Stimulated activated effector memory CD8-positive, alpha-beta T cell treated with anti-CD3 and anti-CD28 coated beads, Interleukin-12 subunit alpha, Interleukin-12 subunit beta, amount 100 ng/mL, for 72 hours (primary cell): ENCODE measurements at places on chromosomes 7 and 10.
A peak's percentile ranks its signal among the peaks of the same experiment; 100 is the strongest.

DNA sequence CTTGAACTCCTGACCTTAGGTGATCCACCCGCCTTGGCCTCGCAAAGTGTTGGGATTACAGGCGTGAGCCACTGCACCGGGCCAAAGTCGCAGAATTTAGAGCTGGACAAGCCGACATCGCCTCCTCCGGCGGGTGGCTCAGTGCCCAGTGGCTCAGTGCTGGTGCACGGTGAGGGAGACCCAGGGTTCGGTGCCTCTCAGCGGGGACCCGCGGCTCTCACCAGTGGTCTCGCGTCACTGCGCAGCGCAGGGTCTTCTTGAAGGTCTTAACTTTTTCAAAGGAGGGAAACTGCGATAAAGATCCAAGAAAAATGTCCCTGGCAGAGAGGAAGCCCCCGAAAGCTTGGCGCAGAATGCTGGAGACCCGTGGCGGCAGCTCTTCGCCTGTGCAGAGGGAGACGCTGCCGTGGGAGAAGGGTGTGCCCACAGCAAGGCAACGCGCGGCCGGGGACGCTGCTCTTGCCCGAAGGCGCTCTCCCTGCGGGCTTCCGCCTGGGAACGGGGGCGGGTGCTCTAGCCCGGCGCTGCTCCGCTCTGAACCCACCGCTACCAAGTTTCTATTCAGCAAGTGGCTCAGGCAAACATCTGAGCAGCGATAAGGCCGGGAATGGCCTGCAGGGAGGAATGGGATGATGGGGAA is 324.3 kb downstream of the DNAJB6 start:
- no peak for DNase-seq

DNA sequence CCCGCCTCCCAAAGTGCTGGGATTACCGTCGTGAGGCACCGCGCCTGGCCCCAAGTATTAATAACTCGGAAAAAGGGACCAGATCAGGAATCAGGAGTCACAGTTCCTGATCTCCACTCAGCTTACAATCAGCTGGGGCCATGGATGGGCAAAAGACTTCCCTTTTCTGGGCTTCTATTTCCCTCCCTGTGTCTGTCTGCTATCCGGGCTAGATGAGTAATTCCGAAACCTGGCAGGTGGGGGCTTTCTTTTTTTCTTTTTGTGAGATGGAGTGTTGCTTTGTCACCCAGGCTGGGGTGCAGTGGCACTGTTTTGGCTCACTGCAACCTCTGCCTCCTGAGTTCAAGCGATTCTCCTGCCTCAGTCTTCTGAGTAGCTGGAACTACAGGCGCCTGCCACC is 11.6 kb downstream of the RPS24 start:
- DNase-seq, result no peak

GRCh38 chr10:31393844-31394243 is 74.8 kb downstream of the ZEB1 start:
- DNase-seq, result no peak

- DNase-seq, result no peak
Observed at GRCh38 chr7:142670511-142670910, 78.8 kb upstream of the PRSS1 start.

GRCh38 chr10:89553064-89553734 is 17.8 kb upstream of the SLC16A12 start:
- DNase-seq, result no peak

DNA sequence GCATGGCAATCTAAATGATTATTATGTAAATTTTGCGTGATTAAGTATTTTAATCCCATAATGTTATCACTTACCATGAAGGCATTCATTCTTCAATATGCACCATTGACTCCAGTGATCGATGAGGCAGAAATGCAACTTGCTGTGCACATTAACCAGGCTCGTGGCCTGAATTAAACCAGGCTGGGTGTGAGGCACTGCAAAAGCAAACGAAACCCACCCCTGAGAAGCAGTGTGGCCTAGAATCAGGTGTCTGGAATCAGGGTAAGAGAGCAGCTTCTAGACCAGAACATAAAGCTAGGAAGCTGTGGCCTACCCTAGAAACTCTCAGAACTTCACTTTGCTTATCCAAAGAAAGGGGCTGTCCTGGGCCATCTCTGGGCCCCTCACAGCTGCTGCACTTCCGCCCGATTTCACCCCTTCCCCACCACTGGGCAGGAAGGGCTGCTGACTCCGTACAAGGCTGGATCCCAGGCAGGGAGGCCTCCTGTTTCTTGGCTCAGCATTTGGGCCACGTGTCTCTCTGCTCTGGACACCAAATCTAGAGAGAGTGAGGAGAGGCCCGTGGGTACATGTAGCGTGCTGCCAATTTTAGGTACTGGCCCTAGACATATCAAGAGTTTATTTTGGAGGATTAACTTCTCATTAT is 4.4 kb downstream of the PTPRE start:
- peak; percentile 38 for DNase-seq

DNA sequence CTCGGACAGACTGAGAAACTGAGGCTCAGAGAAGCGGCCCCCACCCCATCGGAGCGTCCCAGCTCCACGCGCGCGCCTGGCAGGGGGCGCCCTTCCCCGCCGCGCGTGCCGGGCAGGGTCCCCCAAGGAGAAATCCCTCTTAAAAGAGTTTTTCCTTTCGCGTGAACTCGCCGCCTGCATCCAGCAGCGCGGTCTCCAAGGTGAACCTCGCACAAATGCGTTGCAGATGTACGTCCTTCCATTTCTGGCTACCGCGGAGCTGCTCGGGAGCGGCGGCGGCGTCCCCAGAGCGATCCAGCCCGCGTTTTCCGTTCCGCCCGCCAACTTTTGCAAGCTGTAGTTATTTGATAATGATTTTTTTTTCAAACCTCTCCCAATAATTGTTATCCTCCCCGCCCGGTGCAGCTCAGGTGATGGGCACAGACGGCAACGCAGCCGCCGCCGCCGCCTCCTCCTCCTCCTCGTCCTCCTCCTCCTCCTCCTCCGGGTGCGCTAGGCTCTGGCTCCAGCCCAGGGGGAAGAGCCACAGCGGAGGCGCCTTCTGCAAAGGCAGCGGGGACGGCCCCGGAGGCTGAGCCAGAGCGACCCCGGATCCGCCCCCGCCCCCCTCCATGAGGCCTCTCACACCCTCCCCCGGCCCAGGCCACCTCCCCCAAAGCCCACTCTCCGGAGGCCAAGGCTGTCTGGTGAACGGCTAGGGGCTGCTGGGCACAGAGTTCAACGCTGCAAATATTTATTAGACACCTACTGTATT is 74.0 kb upstream of the CUX1 start:
- peak; percentile 66 for DNase-seq

- DNase-seq, result peak; percentile 94
Observed at GRCh38 chr10:70558871-70559810, 43.4 kb downstream of the PRF1 start.

- DNase-seq, result peak; percentile 46
Observed at GRCh38 chr7:116953372-116953905, at the start of gene ST7. Gene ST7, plus strand, starts transcription at chr7:116953501. Its CDS starts 40 bp downstream, at chr7:116953541.

DNA sequence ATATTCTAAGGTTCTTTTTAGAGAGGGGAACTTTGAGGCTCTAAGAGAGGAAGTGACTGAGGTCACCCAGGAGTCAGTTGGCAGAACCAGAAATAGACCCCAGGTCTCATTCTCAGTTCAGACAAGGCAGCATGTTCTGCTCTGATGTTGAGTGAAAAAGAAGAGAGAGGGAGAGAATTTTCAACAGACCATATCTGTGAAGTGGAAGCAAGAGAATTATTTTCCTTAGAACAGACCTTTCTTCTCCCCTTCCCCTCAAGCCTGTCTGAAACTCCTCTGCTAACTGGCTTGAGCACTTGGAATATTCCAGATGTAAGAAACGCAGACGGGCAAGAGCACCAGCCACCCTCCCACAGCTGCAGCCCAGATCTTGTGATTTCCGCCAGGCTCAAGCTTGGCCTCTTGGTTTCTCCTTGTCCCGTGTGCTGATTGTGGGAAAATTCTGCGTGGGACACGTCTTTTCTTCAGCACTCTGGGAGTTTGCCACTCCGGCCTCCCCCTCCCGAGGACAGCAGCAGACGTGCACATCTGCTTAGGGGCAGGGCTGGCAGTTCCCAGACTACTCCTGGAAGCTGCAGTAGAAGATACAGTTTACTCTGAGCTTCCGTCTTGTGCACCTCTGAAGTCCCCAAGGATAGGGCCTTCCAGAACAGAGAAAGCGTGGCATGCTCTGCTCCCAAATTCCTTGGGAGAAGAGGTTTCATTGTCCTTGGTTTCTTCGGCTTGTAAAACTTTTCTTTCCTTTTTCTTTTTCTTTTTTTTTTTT is 22.7 kb upstream of the IKZF1 start:
- DNase-seq, result no peak

DNA sequence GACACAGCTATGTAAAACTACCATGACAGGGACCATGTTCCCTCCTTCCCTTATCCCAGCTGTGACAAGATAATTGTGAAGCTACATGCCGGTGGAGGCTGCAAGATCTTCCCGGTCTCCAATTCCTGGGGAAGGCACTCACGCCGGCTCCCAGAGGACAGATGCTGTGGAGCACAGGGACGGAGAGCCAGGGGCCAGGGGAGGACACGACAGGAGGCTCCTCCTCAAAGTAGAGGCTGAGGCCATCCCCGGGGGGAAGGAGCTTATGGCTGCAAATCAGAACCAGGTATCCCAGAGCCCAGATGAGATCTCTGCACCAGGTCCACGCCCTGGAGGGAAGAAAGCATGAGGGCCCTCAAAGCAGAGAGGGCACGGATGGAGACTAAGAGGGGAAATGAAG is 286.2 kb downstream of the TCERG1L start:
- DNase-seq, result no peak

GRCh38 chr10:103701380-103702222 is 153.8 kb downstream of the SH3PXD2A start:
- DNase-seq, result no peak

- no peak for DNase-seq
Observed at GRCh38 chr7:78195281-78195680, 396.7 kb downstream of the PHTF2 start.

DNA sequence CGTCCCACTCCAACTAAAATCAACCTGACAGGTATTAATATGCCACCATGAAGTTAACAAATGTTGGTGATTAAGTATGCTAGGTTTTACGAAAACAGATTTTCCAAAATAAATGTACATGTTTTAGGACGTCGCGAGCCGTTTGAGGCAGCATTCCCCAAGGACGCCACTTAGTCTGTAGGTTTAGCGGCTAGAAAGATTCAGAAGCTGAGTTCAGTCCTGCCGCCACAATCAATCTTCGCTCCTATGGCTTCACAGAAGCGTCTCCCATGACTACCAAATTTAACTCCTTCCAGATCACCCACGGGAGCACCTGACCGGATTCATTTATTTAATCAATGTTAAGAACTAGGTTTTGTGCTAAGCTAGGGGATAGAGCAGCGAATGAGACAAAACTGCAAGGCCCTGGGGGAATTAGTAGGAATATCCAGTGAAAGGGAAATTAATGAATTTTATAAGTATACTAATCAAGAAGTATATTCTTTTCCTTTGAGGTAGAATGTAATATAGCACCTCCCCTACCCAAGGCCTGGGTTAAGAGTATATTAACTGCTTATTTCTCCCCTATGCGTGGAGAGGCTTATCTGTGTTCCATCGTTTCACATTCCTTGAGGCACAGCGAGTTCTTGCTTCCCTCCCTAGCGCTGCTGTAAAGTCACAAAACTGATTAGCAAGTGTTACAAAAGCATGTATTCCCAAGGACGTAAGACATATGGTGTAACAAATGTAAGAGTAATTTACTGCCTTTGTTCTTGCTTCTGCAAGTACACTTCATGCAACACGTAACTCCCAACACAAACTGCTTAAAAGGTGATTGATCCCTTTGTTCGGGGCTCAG is 994 bp upstream of the CYP51A1 start:
- DNase-seq, result no peak

DNA sequence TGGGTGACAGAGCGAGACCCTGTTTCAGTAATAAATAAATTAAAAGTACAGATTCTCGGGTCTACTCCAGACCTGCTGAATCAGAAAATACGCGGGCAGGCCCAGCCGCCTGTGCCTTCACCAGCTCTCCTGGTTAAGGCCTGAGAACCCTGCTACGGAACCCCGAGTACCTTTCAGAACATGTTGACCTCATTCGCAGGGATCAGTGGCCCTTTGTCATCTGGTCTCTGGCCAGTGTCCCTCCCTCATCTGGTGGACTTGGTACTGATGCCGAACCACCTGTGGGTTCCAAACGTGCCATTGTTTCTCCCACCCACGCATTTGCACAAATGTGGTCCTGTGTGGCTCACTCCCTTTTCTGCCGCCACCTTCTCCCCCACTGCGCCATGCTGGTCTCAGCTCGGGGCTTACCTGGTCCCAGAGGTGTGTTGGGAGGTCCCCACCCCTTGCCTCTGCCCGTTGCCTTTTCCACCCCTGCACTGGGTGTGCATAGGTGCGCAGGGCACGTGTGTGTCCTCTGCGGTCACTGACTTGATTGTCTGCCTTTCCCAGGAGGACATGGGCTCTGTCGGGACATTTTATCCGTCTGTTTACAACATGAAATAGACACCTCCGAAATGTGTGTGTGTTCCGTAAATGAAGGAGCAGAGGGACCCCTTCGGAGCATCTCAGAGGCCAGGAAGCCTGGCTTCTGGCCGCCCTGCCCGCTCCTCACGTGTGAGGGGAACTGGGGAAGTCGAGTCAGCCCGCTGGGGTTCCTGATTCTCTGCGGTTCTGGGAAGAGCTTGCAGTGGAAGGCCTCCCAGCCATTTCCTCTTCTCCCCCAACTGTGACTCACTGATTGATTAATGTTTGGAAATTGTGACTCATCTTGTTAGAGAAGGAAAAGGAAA is 135.2 kb downstream of the CUX1 start:
- no peak for DNase-seq

- no peak for DNase-seq
Observed at GRCh38 chr7:64621656-64622055, 44.3 kb upstream of the ZNF107 start.

DNA sequence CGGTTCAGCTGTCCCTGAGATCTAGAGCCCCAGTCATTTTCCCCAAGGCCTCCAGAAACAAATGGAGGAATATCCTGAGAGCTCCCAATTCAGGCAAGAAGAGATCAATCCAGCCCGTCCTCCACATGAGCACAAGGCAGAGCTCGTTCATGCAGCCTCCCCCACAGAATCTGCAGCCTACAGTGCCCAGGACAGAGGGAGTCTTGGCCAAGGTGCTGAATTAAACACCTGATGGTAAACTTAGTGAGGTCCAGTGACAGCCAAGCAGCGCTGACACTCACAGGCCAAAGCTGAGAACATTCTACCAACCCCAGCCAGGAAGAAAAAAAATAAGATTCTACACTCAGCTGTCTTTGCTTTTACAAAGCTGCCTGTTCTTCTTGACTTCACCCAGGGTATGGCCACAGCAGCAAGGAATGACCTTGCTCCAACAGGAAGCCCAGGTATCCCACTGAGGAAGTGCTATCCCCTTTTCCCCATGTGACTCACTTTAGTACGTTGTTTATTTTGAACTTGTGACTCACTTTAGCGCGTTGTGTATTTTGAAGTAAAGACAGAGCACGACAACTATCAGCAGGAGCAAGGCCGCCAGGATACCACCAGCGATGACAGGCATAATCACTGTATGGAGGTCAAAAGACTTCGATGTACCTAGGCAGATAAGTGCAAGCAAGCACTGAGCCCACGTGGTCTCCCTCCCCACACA is 4.4 kb upstream of the CUZD1 start:
- no peak for DNase-seq
